GM03348 (cell line): ENCODE measurements at places on chromosomes 2 and 18.
A peak's percentile ranks its signal among the peaks of the same experiment; 100 is the strongest.

GRCh38 chr2:119326938-119327337 lies 39.7 kb downstream of the C2orf76 start:
- no peak for DNase-seq

DNA sequence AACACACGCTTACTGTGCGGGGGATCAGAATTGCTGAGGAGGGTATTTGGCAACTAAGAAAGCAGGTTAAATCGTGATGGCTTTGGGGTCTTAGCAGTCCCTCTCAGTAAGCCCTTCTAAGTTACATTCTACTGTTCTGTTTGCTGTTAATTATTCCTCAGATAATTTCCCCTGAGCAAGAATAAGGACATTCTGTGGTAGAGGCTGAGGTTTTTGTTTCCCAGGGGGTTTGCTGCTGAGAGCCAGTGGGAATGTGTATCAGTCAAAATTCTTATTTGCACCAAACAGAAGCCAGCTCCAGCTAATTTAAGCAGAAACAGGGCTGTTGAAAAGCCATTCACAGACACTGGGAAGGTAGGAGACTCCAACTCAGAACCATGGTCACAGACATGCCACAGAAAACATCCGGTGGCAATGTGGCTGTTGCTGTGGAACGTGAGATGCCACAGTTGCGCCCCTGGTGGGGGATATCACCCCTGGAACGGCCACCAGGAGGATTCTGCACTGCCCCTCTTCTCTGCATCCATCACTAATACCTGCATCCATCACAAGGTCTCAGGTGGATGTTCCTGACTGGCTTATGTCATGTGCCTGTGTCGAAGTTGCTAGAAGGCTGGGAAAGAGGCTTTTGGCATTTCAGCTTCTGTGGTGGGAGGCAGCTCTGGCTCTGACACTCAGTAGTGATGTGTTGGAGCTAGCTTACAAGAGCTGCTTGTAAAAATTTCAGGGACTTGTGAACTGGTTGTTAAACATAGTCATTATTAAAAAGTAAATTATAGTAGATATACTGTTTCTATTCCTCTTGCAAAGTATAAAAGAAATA lies 23.2 kb downstream of the SLC4A3 start:
- no peak for DNase-seq

- no peak for DNase-seq
Measured at GRCh38 chr2:231429901-231430300, 34.4 kb downstream of the NCL start.

DNA sequence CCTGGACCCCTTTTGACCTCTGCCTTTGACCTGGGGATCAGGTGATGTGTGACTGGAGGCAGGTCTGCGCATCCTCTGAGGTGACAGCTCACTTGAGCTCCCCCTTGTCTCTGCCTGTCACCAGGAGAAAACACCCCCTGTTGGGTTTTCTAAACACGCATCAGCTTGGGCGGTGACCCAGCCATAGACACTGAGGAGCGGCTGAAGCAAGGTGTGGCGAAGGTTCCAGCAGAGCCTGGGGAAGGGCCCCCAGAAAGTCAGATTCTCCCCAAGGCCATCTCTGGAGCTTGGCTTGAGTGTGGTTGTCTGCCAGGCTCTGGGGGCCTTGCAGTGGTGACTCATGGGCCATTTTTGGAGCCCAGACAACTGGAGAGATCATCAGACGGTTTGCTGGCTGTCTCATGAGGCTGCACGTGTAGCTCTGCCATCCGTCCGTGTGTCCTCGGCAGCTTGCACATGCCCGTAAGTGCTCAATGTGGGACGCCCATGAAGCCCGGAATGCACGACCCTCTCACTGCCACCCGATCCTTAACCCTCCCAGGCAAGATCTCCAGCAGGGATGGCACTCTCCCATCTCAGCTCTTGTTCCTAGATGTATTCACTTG lies 29.4 kb downstream of the SIX3 start:
- peak; percentile 68 for DNase-seq

DNA sequence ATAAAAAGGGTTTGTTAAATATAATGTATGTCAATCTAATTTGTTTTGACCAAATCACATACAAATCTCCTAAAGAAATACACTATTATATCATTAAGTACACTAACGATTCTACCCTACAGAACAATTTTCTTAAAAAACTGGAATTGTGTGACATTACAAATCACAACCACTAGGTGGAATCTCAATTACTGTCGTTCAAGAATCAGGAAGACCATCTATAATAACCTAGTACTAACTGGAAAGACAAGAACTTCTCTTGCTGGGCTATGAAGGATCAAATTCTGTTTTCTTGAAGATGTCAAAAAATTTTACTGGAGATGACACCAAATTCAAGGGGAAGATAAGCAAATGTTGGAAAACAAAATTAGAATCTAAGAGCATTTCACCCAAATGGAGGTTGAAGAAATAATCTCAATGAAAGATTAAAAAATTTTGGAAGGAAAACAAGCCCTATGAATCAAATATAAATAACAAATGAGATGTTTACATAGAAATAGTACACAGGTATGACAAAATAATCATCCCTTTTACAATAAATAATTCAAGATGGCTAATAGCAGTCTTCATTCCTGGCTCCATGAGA lies 110.9 kb downstream of the STK39 start:
- peak; percentile 58 for DNase-seq

- no peak for DNase-seq
Measured at GRCh38 chr2:45834858-45835257, 183.4 kb downstream of the PRKCE start.

GRCh38 chr2:182868054-182868796 lies 1.8 kb upstream of the FRZB start:
- no peak for DNase-seq

GRCh38 chr18:10378688-10379420 lies 75.6 kb upstream of the APCDD1 start:
- peak; percentile 43 for DNase-seq

GRCh38 chr2:240469239-240469636 lies 33.8 kb downstream of the GPC1 start:
- no peak for DNase-seq

GRCh38 chr2:16260041-16260830 lies 319.9 kb downstream of the MYCN start:
- no peak for DNase-seq

- DNase-seq, result no peak
Measured at GRCh38 chr2:42351864-42352263, 9.2 kb downstream of the COX7A2L start.

DNA sequence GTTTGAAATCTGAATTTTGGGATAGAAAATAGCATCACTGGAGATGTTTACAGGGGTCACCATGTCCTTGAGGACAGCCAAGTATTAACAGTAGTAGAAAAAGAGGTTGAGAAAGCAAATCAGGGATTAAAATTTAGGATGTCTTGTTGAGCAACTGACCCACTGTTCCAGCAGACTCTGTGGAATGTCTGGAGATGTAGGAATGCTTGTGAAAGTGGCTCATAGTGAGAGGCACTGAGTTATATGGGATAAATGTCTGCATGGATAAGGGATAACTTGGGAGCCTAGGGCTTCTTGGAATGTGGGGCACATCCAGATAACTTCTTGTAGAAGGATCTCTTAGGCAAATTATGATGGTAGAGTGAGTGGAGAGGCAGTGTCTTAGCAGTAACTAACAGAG lies 495.0 kb downstream of the TMX3 start:
- peak; percentile 15 for DNase-seq

- DNase-seq, result no peak
Measured at GRCh38 chr18:77676910-77677309, 427.3 kb downstream of the GALR1 start.

DNA sequence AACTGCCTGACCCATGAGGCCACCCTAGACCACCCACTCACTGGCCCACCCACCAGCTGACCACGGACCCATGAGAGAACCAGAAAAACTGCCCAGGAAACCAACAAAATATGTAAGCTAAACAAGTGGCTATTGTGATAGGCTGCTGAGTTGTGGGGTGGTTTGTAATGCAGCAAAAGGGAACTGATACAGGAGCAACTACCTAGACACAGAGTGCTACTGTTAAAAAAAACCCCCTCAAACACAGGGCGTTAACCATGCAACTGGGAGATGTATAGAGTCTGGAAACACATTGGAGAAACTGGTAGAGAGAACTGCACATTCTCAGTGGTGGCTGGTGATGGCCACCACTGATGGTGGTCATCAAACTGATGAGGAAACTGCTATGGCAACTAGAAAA lies 206.3 kb upstream of the GYPC start:
- DNase-seq, result no peak

GRCh38 chr18:74785632-74786031 lies 188.0 kb downstream of the ZNF407 start:
- no peak for DNase-seq

DNA sequence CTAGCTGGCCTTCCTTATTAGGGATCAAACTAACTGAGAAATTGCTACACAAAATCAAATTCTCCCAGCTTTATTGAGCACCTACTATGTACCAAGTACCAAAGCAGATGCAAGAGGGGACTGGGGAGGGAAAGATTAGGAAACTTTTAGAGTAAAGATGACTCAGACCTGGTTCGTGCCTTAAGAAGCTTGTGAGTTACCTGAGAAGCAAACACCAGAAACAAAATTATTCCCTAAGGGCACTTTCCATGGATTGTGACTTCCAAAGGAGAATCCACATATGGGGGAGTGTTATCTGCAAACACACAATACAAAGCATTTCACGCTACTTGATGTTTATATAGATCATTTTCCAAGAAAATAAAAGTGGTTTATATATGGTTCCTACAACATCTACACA lies 326.9 kb upstream of the HNRNPA3 start:
- no peak for DNase-seq

DNA sequence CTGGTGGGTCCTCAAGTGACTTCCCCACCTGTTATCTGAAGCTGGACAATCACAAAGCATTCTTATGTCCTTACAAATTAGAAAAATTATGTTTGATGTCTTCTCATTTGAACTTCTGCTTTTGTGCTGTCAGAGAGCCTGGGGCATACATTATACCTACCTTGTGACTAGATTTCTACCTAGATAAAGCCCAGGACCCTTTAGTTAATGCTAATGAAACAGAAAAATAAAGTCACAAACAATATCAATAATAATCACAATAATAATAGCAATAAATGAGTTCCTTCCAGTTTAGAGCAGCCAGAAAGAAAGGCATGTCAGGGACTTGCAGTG lies 456.4 kb downstream of the SETBP1 start:
- DNase-seq, result no peak

- no peak for DNase-seq
Measured at GRCh38 chr2:126879348-126880298, 19.1 kb upstream of the TEX51 start.
